ENCODE measurements at places on chromosomes 13 and 19. TPM values are rescaled to one million over a fixed set of nuclear protein-coding genes. Genes with fewer than 3 reads are reported as not detected.

The ZIK1 gene
- total RNA-seq: 6.4 TPM

- no peak for DNase-seq
- H3K27ac ChIP-seq: no peak overlapping the region
- H3K4me1 ChIP-seq: peaks cover 24% of the 10 kb centered on the region
- H3K36me3 ChIP-seq: no peaks in the 10 kb centered on the region
- H3K4me3 ChIP-seq: no peak overlapping the region
Observed at GRCh38 chr13:59527500-59527899, 636.2 kb downstream of the DIAPH3 start.

DNA sequence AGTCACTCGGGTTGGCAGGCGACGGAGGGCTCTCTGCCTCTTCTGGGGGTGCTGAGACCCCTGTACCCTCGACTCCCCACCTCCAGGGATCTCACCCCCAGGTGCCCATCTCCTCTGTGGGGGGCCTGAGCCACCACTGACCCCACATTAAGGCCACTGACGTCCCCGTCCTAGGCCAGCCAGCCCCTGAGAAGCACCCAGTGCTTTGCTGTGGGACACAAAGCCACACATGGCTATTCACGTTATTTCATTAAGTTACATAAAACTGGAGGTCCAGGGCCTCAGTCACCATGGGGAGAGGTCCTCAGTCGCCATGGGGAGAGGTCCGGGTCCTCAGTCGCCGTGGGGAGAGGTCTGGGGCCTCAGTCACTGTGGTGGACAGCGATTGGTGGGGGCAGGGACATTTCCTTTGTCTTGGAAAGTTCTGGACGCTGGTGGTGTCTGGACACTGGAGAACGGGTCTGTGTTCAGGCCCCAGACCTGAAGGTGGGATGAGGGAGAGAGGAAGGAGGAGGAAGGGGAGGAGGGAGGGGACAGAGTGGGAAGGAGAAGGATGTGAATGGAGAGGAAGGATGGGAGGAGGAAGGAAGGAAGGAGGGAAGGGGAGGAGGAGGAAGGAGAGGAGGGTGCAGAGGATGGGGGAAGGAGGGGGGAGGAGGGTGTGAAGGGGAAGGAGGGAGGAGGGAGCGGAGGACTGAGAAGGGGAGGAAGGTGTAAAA is 3.9 kb upstream of the EFNA2 start:
- peaks cover 7% of the 10 kb centered on the region for H3K36me3 ChIP-seq
- peaks cover 8% of the 10 kb centered on the region for H3K4me1 ChIP-seq
- peaks cover 37% of the 10 kb centered on the region for H3K27me3 ChIP-seq
- DNase-seq: no peak
- H3K4me3 ChIP-seq: no peak overlapping the region
- H3K27ac ChIP-seq: no peak overlapping the region

DNA sequence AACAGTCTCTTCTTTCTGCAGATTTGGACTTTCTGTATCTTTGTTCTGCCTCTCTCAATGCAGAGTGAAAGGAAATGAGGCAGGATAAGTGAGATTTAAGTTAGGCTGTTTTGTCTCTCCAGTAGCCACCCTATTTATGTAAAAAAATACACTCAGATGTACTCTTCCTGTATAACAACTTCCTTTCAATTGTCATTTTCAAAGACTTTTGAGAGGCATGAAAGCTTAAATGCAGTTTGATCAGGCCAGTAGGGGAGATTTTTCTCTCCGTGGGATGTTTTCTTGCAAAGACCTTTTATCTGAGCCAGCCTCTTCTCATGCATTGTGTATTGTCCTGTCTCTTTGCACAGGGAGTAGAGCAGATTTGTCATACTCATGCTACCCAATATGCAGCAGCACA is 166.8 kb downstream of the SLITRK5 start:
- H3K36me3 ChIP-seq: no peaks in the 10 kb centered on the region
- DNase-seq: no peak
- no peak overlapping the region for H3K4me3 ChIP-seq
- H3K27me3 ChIP-seq: no peaks in the 10 kb centered on the region
- no peak overlapping the region for H3K27ac ChIP-seq

GRCh38 chr13:26718872-26719271 is 41.7 kb downstream of the GPR12 start:
- H3K4me1 ChIP-seq: no peaks in the 10 kb centered on the region
- DNase-seq: no peak
- no peaks in the 10 kb centered on the region for H3K27me3 ChIP-seq
- H3K27ac ChIP-seq: no peak overlapping the region

DNA sequence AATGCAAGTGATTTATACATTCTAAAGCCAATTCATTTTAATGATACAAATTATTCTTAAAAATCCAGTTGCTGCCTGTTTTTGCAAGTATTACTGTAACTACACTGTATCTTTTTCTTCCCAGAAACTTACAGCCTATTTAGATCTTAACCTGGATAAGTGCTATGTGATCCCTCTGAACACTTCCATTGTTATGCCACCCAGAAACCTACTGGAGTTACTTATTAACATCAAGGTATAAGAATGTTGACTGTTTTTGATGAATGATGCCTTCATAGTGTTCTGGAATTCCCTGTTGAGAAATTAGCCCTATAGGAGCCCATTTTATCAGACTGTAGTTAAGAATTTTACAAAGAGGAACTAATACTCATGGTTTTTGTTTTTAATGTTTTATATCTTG is 25.0 kb downstream of the ITM2B start:
- no peak overlapping the region for H3K27ac ChIP-seq
- DNase-seq: no peak
- no peaks in the 10 kb centered on the region for H3K4me1 ChIP-seq
- peaks cover 8% of the 10 kb centered on the region for H3K36me3 ChIP-seq
- no peaks in the 10 kb centered on the region for H3K27me3 ChIP-seq

GRCh38 chr19:10510301-10510802 is 6.9 kb downstream of the S1PR5 start:
- peaks cover 5% of the 10 kb centered on the region for H3K4me1 ChIP-seq
- no peak for DNase-seq
- peaks cover 70% of the 10 kb centered on the region for H3K27me3 ChIP-seq
- H3K4me3 ChIP-seq: no peak overlapping the region
- H3K27ac ChIP-seq: no peak overlapping the region

DNA sequence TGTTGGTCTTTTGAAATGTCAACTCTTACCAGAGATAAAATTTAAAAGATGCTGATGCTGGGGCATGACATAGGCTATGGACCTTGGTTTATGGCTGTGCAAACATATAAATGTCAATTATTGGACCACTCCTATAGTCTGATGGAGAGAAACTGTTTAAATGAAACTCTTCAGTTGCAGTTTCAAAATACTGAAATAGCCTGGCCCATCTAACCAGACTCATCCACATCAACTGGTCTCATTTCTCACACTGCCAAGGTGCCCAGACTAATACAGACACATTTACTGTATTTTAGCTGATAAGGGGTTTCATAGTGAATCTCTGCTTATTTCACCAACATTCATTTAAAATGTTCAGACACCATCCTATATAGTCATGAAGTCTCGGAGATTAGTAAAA is 19.9 kb downstream of the SERPINE3 start:
- H3K4me3 ChIP-seq: no peak overlapping the region
- DNase-seq: no peak
- H3K36me3 ChIP-seq: peaks cover 28% of the 10 kb centered on the region

The GSX1 gene
- not detected for total RNA-seq

- H3K36me3 ChIP-seq: no peaks in the 10 kb centered on the region
- no peaks in the 10 kb centered on the region for H3K4me1 ChIP-seq
- H3K27ac ChIP-seq: no peak overlapping the region
- H3K27me3 ChIP-seq: no peaks in the 10 kb centered on the region
- no peak overlapping the region for H3K4me3 ChIP-seq
Observed at GRCh38 chr19:45922281-45922680, 7.7 kb upstream of the NANOS2 start.

GRCh38 chr13:79271616-79272015 is 134.4 kb downstream of the RBM26 start:
- H3K4me3 ChIP-seq: no peak overlapping the region
- H3K27me3 ChIP-seq: no peaks in the 10 kb centered on the region
- no peak overlapping the region for H3K27ac ChIP-seq

DNA sequence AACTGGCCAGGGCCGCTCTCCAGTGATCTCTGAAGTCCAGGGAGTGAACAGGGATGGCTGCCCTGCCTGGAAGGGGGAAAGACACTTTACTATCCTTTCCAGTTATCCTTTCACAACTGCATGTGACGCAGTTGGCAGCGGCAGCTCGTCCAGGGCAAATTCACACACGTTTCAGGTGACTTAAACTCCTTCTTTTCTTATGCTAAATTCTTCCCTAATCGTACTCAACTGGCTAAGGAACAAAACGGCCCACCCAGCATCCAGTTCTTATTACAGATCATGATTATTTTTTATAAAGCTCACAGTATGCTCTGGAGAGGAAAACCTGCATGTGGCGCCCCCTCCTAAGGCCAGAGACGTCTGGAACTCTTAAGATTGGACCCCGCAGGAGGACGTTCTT is 767.1 kb downstream of the UQCRFS1 start:
- H3K4me3 ChIP-seq: no peak overlapping the region
- no peaks in the 10 kb centered on the region for H3K4me1 ChIP-seq
- no peaks in the 10 kb centered on the region for H3K36me3 ChIP-seq
- H3K27ac ChIP-seq: no peak overlapping the region

GRCh38 chr19:44050740-44051649 is 841 bp upstream of the ZNF223 start:
- peak overlapping the region; percentile 75 for H3K4me3 ChIP-seq
- no peaks in the 10 kb centered on the region for H3K27me3 ChIP-seq
- peak overlapping the region; percentile 78 for H3K27ac ChIP-seq
- DNase-seq: no peak
- peaks cover 4% of the 10 kb centered on the region for H3K36me3 ChIP-seq

The USPL1 gene
- 28.3 TPM for total RNA-seq

- H3K36me3 ChIP-seq: no peaks in the 10 kb centered on the region
- H3K4me1 ChIP-seq: no peaks in the 10 kb centered on the region
- H3K4me3 ChIP-seq: no peak overlapping the region
- no peak overlapping the region for H3K27ac ChIP-seq
Observed at GRCh38 chr13:48602296-48603016, 51.3 kb upstream of the CYSLTR2 start.

DNA sequence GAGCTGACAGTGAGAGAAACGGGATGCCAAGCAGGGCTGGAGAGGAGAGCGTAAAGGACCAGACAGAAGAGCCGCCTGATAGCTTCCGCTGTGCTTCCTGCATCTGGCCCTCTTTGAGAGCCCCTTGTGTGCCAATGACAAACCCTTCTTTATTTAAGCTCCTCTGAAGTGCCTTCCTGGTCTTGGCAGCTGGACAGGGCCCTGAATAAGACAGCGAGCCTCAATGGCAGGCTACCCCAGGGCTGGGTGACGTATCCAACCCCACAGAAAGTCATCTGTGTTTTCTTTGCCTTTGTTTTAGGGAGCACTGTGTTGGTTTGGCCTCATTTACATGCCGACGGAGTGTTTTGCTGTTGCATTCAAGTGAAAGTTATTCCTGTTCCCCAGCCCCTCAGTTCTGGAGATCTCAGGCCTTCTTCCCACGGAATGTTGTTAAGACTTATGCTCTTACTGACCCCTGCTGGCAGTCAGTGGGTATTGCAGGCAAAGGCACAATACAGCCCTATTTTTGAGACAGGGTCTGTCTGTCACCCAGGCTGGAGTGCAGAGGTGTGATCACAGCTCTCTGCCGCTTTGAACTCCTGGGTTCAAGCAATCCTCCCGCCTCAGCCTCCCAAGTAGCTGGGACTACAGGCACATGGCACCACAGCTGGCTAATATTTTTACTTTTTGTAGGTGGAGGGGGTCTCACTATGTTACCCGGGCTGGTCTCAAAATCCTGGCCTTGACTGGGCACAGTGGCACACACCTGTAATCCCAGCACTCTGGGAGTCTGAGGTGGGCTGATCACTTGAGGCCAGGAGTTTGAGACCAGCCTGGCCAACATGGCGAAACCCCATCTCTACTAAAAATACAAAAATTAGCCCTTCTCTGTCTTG is 16.8 kb downstream of the CCL25 start:
- H3K4me1 ChIP-seq: no peaks in the 10 kb centered on the region
- no peak for DNase-seq
- no peak overlapping the region for H3K27ac ChIP-seq
- no peaks in the 10 kb centered on the region for H3K36me3 ChIP-seq

DNA sequence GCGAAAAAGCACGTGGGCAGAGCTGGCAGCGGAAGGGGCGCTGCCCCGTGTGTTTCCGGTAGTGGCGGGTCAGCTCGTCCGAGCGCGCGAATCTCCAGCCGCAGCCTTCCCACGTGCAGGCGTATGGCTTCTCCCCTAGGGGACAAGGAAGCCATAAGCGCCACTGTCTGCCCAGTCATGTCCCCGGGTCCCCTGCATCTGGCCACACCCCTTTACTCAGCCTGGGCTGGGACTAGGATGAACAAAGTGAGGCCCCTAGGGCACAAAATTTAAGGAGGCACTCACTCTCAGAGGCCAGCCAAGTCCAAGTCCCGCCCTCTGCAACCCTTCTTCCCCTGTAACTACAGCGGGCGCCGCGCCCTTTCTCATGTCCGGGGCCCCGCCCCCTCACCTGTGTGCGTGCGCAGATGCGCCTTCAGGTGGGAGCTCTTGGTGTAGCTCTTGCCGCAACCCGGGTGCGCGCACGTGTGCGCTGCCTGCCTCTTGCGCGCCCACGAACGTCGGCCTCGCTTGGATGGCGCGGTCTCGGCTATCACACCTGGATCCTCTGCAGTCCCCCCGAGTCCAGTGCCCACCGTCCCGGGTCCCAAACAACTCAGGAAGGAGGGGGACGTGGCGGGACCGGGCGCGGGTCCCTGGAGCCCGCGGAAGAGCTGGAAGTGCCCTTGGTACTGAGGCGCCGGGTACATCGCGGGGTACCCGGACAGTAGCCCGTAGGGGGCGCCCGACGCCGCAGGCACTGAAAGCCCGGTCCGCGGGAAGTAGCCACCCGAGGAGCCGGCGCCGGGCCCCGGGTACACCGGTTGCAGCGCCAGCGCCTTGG is 1.9 kb downstream of the KLF1 start:
- no peaks in the 10 kb centered on the region for H3K4me1 ChIP-seq
- H3K27ac ChIP-seq: peak overlapping the region; percentile 28
- DNase-seq: peak; percentile 85
- H3K27me3 ChIP-seq: peaks cover 5% of the 10 kb centered on the region
- peak overlapping the region; percentile 48 for H3K4me3 ChIP-seq
- no peaks in the 10 kb centered on the region for H3K36me3 ChIP-seq

GRCh38 chr13:79778741-79779460 is 297.9 kb downstream of the NDFIP2 start:
- no peaks in the 10 kb centered on the region for H3K36me3 ChIP-seq
- no peak overlapping the region for H3K27ac ChIP-seq
- no peaks in the 10 kb centered on the region for H3K4me1 ChIP-seq
- no peak for DNase-seq
- no peaks in the 10 kb centered on the region for H3K27me3 ChIP-seq

GRCh38 chr13:67632590-67632989 is 402.5 kb upstream of the PCDH9 start:
- H3K27ac ChIP-seq: no peak overlapping the region
- DNase-seq: no peak
- H3K4me3 ChIP-seq: no peak overlapping the region
- H3K36me3 ChIP-seq: no peaks in the 10 kb centered on the region

The PLD3 gene
- 218 TPM for total RNA-seq

GRCh38 chr19:17394891-17395415 is 957 bp upstream of the CCDC194 start:
- H3K4me1 ChIP-seq: peaks cover 16% of the 10 kb centered on the region
- no peaks in the 10 kb centered on the region for H3K36me3 ChIP-seq
- H3K4me3 ChIP-seq: no peak overlapping the region
- H3K27ac ChIP-seq: no peak overlapping the region

Data from sigmoid colon (tissue), 7 donors.